ENCODE measurements at places on chromosomes 11 and 22.

DNA sequence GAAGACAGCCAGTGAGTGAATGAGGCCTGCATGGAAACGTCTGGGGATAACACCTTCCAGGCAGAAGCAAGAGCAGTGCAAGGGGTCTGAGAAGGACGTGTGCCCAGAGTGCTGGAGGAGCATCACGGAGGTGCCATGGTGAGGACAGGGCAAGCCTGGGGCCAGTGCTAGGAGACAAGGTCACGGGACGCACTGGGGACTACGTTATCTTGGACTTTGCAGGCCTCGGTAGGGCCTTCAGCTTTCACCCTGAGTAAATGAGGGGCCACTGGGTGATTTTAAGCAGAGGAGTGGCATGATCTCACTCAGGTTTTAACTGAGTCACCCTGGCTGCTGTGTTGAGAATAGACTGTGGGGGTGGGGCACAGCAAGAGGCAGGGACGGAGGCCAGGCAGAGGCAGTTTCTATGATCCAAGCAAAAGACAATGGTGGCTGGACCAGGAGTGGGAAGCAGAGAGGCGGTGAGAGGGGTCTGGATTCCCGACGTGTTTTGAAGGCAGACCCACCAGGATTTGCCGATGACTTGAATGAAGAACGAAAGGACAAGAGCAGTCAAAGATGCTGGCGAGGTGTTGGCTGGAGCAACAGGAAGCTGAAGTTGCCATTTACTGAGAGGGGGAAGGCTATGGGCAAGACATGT is 102.7 kb upstream of the PARVA start:
- DNase-seq = no peak

DNA sequence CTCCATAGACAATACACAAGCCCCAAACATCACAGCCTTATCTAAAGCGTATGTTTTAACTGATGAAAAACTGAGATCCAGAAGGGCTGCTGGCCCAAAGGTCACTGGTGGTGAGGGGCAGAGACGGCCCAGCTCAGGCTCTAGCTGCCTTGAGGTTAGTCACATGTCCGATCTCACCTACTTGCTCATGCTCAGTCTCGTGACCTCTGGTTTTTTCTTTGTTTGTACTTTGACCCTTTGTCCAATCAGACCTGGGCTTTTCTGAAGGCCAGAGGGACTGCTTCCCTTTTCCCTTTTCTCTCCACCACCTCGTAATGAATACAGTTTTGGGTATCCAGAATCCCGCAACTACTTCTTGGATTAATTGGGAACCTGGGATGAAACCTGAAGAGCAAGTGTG is 28.6 kb downstream of the MMP20 start:
- no peak for DNase-seq

- DNase-seq = no peak
These were observed 349.1 kb upstream of the PITPNB start for GRCh38 chr22:28268171-28268570.

DNA sequence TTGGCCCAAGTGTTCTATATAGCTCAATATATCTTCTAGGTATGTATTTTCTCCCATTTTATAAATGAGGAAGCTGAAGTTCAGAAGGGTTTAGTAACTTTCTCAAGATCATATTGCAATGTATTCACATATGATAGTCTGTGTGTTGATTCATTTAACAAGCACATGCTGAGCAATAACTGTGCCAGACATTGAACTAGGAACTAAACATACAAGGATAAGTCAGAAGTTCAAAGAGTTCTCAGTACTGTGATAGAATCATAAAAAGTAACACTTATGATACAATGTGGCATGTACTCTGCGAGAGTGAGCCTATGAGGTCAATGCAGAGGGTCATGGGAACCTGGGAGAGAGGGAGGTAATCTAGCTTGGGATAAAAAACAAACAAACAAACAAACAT is 1082.2 kb upstream of the TENM4 start:
- DNase-seq = no peak

GRCh38 chr11:134066943-134067885 is 1.7 kb upstream of the JAM3 start:
- DNase-seq = no peak

GRCh38 chr22:36808721-36809344 is 8.0 kb downstream of the PVALB start:
- no peak for DNase-seq

GRCh38 chr11:65898656-65899355 is 1.4 kb downstream of the FOSL1 start:
- DNase-seq = no peak

DNA sequence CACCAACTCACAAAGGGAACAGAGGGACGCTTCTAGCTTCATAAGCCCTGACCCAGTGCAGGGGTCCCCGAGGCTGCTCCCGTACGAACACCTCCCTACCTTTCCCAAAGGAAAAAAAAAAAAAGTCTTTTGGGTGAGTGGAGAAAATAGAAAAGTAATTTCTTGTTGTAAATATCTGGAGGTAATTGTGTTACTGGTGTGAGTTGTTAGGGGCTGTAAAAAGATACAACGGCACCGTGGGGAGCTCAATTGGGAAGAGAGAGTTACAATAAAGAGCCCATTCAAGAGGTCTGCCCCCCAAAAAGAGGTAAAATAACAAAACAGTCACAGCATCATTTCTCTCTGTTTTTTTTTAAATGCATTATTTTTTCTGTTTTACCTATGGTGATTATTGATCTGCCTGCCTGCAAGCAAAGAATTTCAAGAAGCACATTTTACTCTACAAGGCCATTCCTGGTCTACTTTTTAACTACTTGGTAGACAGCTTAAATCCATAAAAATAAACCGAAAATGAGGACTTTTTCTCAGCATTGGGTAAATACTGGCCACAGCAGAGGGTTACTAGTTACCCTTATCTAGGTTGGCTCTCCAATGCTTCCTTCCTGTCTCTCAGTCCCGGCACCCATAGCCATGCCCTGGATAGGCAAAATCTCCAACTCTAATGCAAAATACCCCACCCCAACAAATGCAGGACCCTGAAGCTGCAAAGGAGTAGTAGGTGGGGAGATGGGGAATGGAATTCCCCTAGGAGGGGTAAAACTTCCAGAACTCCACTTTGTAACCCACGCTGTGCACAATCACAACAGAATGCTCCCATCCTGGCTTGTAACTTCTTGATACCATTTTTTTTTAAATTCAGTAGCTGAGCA is 3.1 kb downstream of the PAX6 start:
- no peak for DNase-seq

DNA sequence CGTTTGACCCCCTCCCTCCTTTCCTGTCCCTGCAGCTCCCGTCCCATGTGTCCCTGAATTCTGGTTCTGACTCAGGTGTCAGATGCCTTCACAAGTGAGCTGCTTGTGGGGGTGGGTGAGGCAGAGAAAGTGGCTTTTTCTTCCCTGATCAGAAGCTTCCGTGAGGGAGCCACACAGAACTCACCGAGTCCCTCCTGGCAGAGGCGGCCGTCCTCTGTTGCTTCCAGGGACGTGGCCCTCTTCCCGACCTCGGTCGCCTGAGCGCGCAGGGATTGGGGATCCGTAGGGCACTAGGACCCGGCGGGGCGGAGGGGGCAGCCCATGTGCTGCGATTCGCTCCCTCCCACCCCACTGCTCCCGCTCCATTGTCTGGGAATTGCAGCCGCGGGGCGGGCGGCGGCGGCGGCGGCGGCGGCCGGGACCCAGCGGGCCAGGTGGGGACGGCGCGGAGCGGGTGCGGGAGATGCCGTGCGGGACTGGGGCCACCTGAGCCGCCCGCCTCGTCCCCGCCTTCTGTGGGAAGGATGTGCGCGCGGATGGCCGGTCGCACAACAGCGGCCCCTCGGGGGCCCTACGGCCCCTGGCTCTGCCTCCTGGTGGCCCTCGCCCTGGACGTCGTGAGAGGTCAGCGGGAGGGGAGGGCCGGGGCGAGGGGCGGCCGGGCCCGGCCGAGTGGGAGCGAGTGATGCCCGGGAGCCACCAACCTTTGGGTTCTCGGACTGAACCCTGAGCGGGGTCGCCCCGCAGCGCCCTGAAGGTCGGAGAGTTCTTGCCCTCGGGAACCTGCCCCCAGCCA is at the start of gene TMEM132A:
TMEM132A (plus strand) TSS at position 351 of the 796 bp plus-strand sequence; CDS start at position 525, 174 bp downstream.
- no peak for DNase-seq

- DNase-seq = no peak
These were observed 1.7 kb downstream of the TRPT1 start for GRCh38 chr11:64224151-64224890.

- DNase-seq = no peak
These were observed 101.7 kb downstream of the CWC15 start for GRCh38 chr11:94871491-94872185.

DNA sequence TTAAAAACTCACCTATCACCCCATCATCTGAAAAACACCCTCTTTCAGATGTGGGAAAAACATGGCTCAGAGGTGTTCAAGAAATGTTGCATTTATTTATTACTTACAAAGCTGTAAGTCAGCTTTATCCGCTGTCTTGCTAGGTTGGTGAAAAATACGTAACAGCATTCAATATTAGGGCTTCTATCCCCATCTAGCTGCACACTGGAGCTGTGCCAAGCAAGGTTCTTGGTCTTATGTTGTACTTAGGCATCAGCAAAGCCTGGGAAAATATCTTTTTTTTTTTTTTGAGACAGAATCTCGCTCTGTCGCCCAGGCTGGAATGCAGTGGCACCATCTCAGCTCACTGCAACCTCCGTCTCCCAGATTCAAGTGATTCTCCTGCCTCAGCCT is 7.5 kb downstream of the SERPING1 start:
- DNase-seq = no peak

- DNase-seq = no peak
These were observed 46.6 kb downstream of the SLC1A2 start for GRCh38 chr11:35372565-35373283.

DNA sequence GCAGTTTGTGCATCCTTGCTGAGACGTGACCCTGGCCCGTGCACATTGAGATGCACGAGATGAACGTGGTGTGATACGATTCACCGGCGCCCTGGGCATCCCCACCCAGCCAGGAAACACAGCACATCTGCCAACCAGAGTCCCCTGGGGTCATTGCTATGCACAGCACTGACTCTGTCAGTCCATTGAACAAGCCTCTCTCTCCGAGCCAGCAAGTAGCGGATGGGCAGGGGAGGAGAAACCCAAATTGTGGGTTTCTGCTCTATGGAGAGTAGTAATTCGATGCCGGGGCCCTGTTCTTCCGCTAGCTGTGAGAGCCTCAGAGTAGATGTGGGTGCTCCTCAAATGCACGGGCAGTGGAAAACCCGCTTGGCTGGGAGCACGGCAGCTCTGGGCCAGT is 85.1 kb downstream of the ARHGAP8 start:
- no peak for DNase-seq

DNA sequence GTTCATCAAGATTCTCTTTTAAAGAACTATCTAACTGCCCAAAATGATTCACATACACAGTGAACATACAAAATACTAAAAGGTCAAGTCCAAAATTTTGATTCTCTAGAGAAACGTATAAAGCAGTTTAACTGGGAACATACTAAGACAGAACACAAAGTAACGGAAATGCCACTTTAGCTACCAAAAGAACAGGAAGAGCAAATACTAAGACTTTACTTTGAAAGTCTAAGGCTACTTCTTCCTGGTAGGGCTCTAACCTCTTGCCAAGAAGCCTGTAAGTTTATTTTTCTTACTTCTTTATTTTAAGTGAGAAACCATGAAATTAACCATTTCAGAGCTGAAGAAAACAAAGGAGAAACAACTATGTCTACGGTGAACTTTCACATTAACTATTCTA is 6.2 kb downstream of the PICALM start:
- DNase-seq = no peak

GRCh38 chr11:36818410-36818809 is 220.4 kb upstream of the RAG2 start:
- DNase-seq = no peak

DNA sequence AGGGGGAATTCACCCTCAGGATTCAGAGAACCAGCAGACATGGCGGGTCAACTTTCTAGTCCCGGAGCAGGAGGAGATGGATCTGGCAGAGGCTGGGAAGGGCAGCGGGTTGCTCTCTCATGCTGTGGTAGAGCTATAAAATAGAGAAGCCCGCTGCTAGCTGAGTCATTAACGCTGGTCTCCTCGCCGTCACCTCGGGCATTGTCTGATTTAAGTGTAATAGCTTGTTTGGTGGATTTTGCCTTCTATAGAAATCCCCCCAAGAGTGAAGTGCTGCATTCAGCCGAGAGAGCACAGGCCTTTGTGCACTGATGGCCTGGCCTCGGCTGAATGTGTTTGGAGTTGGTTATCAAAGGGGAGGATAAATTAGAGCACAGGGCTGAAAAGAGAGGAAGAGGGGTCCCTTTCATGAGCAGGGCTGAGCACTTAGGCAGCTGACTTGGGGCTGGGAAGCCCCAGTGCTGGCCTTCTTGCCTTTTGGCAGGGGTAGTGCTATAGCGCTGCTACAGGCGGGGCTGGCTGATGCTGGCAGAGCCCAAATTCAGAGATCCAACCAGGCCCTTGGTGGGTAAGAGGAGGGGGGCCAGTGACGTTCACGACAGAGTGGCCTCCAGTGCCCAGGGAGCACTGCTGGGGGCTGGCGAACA is 161.1 kb upstream of the CADM1 start:
- DNase-seq = no peak

- no peak for DNase-seq
These were observed 451.5 kb upstream of the FAT3 start for GRCh38 chr11:91773090-91773489.

DNA sequence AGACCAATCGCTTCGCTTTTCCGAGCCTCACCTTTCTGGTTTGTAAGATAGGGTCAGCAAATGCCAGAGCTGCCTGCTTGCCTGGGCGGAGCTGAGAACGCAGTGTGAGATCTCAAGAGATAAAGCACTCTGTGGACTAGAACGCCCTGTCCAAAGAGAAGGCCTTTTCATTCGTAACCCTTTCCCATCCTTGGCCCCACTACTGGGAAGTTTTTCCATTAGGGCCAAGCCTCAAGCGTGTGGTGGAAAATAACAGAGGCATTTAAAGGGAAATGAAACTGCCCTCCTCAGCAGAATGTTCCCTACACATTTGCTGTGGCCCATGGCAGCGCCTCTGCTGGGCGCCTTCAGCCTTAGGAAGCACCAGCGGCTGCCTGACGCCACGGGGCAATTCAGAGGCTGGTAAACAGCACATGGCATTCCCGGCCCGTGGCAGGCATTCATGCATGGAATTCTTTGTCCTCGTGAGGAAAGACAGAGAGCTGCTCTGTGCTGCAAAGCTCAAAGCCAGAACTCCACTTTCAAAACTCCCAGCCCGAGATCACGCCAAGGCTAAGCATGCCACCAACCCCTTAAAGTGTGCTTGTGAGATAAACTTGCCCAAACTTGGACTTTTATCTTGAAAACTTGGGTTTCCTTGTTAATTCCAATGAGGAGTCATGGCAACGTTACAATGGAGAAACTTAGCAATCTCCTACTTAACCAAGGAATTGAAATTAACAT is 38.1 kb downstream of the AHNAK start:
- peak; percentile 70 for DNase-seq

DNA sequence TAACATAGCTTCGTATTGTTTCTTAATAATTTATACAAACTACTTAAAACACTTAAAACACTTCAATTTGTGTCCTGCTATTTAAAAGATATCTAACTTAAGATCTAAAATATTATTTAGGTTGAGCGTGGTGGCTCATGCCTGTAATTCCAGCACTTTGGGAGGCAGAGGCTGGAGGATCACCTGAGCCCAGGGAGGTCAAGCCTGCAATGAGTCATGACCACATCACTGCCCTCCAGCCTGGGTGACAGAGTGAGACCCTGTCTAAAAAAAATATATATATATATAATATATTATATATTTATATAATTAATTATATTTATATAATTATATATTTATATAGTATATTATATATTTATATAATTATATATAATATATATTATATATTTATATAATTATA is 4.2 kb upstream of the CTR9 start:
- no peak for DNase-seq

- peak; percentile 67 for DNase-seq
These were observed 23.4 kb downstream of the PANX1 start for GRCh38 chr11:94151903-94152677.

All from kidney epithelial cell (primary cell).